ENCODE measurements at places on chromosomes 7 and 10.

DNA sequence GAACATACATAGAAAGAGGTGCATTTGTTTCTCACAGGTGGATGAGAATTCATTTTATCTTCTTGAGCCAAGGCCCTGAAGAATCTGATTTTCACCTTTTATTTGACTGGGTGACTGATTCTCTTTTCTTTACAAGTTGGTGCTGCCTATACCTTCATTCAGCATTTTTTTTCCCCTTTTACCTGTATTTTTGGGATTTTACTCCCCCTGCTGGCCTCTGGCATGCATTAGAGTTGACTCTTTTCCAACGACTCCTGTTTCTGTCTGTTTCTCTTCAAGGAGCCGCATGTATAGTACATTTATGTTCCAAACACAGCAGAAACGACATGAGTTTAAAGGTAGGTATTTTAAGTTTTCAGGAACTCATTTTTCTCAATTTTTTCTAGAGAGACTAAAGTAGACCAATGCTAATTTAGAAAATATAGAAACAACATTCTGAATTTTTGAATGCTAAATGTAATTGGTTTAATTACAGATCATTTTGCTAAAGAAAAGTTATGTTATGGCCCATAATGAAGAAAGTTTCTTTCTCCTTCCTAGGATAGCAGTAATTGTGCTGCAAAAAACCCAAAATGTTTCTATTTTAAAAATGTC is 149.8 kb upstream of the HDAC9 start:
- DNase-seq: no peak

GRCh38 chr7:11843113-11843765 is 11.2 kb upstream of the THSD7A start:
- DNase-seq: no peak

- DNase-seq: no peak
Observed at GRCh38 chr7:105982388-105982787, 19.3 kb downstream of the CDHR3 start.

DNA sequence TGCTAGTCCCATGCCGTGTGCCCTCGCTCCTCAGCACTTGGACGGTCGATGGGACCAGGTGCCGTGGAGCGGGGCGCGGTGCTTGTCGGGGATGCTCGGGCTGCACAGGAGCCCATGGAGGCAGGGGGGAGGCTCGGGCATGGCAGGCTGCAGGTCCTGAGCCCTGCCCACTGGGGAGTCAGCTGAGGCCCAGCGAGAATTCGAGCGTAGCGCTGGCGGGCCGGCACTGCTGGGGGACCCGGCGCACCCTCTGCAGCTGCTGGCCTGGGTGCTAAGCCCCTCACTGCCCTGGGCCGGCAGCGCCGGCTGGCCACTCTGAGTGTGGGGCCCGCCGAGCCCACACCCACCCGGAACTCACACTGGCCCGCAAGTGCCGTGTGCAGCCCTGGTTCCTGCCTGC is 44.7 kb downstream of the ST7 start:
- DNase-seq: no peak

GRCh38 chr10:20748551-20748950 is 148.6 kb downstream of the NEBL start:
- DNase-seq: no peak

DNA sequence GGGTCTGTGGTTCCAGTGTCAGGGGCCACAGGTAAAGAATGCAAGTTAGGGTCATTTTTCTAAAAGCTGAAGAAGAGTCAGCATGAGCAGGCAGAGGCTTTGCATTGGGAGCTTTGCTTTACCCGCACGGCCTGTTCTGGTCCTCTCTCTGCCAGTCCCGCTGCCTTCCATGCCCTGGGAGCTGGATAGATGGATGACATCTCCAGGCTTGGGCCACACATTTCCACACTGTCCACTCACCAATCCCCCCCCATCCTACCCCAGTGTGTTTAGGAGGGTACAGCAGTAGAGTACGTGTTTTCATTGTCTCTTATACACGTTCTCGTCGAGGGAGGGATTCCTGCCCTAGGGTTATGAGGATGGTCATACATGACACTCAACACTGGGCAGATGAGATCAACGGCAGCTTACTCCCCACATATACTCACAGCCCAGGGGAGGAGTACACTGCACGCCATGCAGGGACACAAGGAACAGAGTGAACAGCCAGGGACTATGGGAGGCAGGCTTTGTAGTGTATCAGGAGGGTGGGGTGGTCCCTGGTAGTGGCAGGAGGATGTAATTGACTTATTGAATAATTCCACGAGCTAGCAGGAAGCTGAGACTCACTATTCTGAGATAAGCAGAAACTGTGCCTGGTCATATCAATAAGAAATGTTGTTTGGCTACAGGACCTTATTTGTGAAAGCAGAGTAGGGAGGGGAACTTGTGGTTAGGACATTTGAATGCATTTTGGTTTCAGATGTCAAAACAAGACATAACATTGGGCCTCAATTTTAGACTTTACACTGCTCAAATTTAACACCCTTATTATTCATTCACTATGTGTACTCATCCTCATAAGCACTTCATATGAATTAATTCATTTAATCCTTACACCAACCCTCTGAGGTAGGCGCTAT is 36.6 kb downstream of the PLPP4 start:
- no peak for DNase-seq

DNA sequence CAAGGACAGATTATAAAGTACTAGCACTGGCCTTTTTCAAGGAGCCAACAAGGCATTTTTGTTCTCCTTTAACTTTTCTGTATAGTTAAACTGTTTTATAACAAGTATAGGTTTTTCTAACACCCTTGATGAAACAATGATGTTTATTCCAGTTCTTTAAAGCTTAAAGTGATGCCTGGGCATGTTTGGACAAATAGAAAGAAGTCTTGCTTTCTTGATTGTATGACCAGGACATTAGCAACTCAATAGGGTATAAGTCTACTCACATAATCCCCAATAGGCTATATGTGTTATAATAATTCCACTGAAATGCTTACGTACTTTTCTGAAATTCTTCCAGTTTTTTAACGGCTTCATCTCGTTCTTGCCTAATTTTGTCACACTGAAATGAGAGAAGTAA is 36.7 kb downstream of the SHTN1 start:
- no peak for DNase-seq

All from gastrocnemius medialis (tissue), 4 donors.